ENCODE measurements at places on chromosomes 1 and 21.

DNA sequence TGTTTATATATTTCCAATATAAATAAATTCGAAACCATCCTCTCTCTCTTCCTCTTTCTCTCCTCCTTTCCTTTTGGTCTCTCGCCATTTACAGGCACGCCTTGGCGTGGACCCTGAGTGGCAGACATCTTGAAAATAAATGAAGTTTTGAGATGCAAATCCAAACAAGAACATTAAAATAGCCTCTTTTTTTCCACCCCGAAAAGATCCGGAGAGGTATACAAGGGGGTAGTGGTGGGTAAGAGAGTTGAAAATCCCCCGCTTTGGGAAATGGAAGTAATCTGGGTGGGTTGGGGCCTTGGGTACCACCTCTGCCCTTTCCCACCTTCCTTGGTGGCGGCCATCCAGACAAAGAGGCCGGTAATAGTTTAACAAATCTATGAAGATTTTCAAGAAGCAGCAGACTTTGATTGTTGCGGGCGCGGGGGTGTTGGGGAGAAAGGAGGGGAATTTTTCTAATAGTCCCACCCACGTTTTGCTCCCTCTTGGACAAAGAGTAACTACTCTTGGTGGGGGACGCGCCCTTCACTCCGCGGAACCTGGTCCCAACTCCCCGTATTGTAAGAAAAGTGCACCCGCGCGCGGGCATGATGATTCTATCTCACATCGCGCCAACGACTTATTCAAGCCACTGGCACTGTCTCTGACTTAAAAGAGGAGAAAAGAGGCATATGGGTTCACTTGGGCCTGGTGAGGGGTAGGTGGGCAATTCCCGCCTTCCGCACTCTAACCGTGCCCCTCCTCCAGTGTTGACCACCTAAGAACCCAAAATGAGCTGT is 4.0 kb upstream of the FOXD3 start:
- no peak for DNase-seq

GRCh38 chr1:156502894-156503697 is 2.5 kb upstream of the MEF2D start:
- DNase-seq: no peak

- DNase-seq: no peak
Measured at GRCh38 chr21:36446301-36446700, 33.6 kb downstream of the CLDN14 start.

DNA sequence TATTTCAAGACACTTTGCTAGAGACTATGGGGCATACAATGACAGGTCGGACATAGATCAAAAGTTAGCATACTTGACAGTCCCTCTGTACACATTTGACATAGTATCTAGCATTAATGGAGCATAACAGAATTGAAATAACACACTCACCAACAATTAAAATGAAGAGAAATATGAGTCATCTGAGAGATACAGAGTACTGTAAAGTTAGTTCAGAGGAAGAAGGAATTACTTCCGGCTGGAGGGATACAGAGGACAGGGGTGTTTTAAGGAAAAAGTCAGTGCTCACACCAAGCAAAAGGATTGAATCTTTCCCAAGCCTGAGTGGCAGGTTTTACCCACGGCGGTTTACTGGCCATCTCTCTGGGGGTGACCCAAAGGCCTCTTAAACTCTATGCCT is 2.4 kb downstream of the ZMYND12 start:
- DNase-seq: no peak

GRCh38 chr21:43335119-43335518 is 91.8 kb downstream of the SIK1 start:
- no peak for DNase-seq

GRCh38 chr1:110243574-110243973 is 33.5 kb downstream of the KCNC4 start:
- DNase-seq: peak; percentile 55

DNA sequence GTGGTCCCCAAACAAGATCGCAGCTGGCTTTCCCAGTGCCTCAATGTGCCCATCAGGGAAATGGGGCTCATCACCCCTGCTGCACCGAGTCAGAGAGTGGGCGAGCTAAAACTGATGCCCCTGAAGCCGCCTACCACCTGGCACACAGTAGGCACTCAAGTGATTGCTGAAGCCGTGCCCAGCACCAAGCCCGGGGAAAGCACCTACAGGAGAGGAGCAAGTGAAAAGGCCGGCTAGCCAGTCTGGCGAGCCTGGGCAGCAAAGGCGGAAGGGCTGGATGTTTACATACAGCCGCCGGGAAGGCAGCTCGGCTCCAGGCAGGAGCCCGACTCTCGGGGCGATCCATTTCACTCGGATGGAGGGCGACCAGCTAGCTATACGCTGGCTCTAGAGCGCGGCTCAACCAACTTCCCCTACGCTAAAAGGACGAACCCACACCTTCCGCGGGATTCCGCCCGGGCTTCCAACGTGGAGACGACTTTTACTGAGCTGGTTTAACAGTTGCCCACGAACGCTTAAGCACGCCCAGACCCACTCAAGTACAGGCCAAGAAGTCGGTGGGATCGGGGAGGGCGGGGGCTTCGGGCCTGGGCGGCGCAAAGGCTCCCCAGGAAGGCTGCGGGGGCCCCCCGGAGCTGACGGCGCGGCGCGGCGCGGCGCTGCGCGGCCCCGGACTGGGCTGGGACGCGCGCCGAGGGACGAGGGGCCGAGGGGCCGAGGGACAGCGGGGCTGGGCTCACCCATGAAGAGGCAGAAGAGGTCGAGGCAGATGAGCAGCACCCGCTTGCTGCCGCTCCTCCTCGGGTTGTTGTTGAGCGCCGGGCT is 1.0 kb downstream of the PLPP3 start:
- DNase-seq: peak; percentile 9

- no peak for DNase-seq
Measured at GRCh38 chr1:145992502-145992936, 3.9 kb downstream of the TXNIP start.

GRCh38 chr21:39466584-39466983 is 14.8 kb downstream of the SH3BGR start:
- DNase-seq: no peak

DNA sequence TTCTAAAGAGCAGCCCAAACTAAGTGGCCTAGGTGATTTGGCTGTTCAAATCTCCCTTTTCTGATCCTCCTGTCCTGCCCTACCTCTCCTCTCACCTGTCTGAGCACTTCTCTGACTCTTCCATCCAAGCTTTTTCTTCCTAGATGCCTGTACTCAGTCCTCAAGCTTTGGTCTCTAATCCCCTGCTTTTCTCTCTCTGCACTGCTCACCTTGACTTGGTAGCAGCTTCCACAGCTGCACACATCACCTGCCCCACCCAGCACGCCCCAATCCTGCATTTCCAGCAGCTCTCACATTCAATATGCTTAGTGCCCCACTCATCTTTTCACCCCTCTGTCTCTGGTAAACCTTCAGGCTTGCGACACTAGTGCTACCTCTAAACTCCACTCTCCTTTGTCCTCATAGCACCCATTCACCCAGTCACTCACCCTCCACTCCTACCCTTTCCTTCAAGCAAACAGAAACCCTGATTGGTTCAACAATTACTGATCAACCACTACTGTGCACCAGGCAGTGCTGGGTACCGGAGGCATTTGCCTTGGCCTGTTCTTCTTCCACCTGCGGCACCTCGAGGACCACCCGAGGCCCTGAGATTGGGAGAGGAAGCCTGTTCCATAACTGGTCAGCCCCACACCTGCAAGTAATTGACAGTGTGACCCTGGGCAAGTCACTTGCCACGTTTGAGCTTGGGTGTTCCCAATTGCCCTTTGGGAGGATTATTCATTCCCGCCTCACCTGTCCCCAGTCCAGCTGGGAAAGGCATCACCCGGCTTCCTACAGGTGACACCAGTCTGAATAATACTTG is 136.1 kb upstream of the EDN2 start:
- no peak for DNase-seq

GRCh38 chr1:6508154-6508815 is 16.8 kb upstream of the PLEKHG5 start:
- DNase-seq: no peak

GRCh38 chr1:61156576-61157467 is 74.5 kb downstream of the NFIA start:
- no peak for DNase-seq

GRCh38 chr1:33443705-33444180 is 12.8 kb upstream of the PHC2 start:
- DNase-seq: no peak

DNA sequence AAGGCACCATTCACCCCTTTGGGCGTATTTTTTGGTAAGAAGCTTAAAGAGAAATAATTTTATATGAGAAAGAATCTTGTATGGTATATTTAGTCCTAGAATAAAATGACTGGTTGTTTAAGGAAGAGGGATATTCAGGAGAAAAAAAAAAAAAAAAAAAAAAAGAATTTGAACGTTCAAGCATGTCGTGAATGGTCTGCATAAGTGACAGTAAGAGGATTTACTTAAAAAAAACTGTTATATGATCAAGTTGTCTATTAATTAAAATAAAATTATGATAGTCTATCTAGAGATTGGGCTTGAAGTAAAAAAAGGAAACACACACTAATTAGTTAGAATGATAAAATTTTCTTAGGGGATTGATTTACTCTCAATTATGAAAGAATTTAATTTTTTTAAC is 11.7 kb upstream of the OR14I1 start:
- DNase-seq: no peak

DNA sequence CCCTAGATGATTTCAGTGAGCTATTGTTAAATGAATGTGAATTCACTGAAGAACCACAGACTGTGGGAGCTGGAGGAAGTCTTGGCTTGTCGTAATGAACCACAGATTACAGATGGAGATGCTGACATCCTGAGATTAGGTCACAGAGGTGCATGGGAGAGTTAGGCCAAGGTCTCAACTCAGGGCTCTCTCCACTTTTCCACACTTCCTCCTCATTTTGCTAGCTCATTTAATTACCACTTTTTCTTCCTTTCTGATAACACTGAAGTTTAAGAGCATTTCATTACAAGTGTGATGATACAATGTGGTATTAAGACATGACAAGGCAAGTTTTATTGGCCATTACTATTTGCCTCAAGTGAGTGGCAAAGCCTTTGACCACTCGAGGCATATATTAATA is 30.8 kb downstream of the ST6GALNAC3 start:
- no peak for DNase-seq

GRCh38 chr1:116817582-116818064 is 63.4 kb downstream of the CD2 start:
- peak; percentile 89 for DNase-seq

DNA sequence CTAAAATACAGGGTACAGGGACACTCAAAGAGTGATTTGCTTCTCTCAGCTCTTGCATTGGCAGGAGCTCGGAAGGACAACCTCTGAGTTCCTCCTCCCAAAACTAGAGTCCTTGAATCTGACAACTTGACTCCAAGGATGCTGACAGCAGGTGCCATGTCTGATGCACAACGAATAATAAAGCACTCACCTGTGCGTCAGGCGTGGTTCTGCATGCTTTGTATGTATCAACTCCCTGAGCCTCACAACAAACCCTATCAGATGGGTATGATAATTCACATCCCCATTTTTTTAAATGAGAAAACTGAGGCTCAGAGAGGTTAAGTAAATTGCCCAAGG is 1.4 kb downstream of the LAPTM5 start:
- DNase-seq: no peak

DNA sequence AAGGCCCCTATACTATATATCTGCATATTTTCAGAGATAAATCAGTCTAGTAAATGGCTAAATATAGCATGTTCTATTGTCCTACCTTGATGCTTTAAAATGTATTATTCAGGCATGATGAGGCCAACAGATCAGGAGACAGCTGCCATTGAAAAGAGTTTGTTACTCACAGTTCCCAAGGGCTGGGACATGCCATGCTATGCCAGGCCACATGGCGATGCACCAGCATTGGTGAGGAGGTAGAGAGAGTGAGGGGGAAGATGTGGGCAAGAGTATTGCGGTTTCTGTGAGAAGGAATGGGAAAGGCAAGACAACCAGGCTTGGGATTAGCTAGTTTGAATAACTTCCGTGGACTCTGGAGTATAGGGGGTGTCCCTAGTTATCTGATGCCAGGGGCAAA is 316.5 kb downstream of the DISC1 start:
- no peak for DNase-seq

DNA sequence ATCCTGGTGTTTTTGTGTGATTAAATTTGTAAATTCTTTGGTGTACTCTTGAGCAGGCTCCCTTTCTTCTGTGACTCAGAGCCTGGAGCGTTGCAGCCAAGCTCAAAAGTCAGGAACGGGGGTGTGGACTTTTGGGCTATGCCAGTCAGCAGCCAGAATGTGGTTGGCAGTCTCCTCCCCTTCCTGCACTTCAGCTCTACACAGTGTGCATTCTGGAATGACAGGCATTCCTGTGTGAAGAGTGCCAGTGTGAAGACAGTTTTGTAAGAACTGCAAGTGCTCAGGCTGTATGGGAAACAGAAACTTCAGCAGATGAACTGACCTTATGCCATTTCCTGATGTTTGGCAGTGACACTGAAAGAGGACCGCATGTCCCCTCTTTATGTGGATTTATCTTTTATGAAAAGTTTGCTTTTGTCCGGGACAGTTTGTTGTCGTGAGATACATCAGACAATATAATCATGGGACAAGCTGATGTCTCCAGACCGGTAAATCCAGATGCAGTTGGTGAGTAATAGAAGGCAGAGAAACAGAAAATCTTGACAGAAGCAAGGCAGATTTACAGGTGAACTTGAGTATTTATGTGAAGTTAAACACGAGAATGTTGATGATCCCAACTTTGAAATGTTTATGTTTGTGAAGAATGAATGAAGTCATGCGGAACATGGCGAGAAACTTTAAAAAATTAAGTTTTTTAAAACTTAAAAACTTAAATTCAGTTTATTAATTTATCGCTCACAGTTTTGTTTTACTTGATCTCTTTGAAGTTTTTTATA is 67.7 kb upstream of the RCC1 start:
- peak; percentile 18 for DNase-seq

DNA sequence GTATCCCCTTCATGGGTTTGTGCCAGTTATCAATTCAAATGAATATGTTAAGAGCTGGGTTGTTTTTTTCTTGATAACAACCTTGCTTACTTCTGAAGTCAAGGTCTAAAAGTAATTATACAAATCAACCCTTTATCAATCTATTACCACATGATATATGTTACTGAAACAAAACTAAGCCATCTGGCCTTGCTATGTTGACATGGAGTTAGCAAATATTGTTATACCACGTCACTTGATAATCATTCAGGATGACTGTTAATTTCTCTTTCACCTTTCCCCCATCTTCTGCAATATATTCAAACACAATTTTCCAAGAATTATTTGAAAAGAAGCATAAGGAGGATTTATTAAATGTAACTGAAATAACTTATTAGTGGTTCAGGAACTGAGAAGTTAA is 72.6 kb downstream of the DTL start:
- no peak for DNase-seq

DNA sequence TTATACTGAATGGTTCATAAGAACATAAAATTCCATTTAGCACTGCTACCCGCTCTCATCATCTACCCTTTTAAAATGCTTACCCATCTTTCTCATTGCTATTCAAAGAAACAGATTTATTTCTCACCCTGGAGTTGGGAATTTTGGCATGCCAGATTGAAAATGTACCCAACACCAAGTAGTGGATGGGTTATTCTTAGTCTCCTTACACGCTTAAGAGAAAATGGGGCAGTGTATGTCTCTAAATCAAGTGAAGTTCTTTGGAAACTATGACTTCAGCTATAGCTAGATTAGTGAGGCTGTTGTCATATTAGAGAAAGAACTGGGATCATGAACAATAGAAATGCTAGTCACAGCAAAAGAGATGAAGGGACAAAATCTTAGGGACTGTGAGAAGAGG is 27.7 kb upstream of the ESRRG start:
- no peak for DNase-seq

Measured in activated CD4-positive, alpha-beta memory T cell treated with anti-CD3 and anti-CD28 coated beads for 36 hours (primary cell).